ENCODE measurements at places on chromosomes 1 and 21.

DNA sequence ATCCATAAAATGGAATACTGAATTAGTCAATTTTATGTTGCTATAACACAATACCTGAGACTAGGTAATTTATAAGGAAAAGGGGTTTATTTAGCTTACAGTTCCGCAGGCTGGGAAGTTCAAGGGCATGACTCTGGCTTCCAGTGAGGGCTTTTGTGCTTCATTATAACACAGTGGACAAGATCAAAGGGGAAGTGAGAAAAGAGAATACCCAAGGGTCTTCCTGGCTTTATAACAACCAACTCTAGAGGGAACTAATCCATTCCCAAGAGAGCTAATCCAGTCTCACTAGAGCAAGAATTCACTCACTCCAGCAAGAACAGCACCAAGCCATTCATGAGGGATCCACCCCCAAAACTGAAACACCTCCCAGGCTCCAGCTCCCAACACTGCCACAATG is 3.1 kb downstream of the KIFAP3 start:
- no peak for DNase-seq

DNA sequence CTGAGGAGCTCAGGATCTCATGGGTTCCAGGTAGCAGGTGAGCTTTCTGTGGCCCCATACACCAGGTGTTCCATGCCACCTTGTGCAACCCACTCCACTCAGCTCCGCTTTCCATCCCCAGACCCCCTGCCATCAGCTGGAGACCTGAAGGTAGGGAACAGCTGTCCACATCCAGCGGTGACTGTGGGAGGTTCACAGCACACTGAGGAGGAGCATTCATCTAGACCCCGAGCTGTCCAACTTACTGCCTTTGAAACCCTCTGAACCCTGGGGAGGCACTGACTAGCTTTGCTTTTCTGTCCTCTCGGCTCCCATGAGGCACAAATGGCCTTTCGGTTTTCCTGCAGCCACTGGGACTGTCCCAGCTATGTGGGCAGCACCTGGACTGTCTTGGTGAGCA is 27.9 kb upstream of the ABCG1 start:
- no peak for DNase-seq

- DNase-seq: no peak
These were observed 56.7 kb upstream of the PUM1 start for GRCh38 chr1:31122101-31122735.

- DNase-seq: no peak
These were observed 432.9 kb downstream of the PLA2G4A start for GRCh38 chr1:187261637-187262036.

- no peak for DNase-seq
These were observed 2.6 kb downstream of the KRTAP10-6 start for GRCh38 chr21:44589586-44590305.

GRCh38 chr1:55334160-55334559 is 119.0 kb upstream of the USP24 start:
- no peak for DNase-seq

DNA sequence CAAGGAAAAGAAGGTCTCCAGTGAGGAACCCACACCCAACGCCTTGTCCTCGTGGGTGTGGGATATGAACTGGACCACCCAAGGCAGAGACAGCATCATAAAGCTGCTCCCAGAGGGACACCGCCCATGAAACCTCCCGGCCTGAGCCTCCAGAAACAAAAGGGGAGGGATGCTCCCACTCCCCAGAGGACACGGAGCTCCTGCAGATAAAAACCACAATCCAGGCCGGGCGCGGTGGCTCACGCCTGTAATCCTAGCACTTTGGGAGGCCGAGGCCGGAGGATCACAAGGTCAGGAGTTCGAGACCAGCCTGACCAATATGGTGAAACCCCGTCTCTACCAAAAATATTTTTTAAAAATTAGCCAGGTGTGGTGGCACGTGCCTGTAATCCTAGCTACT is 66.4 kb downstream of the CHD5 start:
- DNase-seq: no peak

- no peak for DNase-seq
These were observed 59.5 kb downstream of the KCNN3 start for GRCh38 chr1:154810571-154810970.

DNA sequence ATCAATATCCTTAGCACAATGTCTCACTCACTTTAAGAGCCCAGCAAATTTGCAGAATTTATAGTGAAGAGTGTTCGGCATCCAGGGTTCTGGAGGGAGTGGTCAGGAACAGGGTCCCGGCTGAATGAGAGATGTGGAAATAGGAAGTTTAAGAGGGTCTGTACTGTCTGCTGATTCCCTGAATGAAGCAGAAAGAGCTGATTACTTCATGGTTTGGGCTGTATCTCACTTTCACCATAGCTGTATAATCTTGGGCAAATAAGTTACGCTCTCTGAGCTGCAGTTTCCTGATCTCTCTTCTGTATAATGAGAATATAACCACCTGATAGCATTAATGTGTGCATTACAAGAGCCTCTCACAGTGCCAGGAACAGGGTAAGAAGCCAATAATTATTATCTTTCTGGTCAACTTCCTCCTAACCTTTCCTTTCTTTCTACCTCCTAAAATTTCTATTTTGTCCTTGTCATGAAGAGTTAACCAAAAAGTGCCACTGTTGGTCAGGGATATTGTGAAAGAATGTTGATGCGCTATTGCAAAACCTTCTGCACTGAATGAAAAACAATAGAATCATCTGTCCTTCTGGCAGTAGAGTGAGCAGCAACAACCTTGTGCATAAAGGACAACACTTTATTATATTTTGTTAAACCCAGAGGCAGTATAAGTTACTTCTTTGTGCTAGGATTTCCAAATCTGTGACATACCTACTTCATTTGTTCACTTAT is 14.7 kb upstream of the PTGFR start:
- DNase-seq: no peak

GRCh38 chr1:229478852-229479251 is 29.3 kb downstream of the NUP133 start:
- DNase-seq: no peak

DNA sequence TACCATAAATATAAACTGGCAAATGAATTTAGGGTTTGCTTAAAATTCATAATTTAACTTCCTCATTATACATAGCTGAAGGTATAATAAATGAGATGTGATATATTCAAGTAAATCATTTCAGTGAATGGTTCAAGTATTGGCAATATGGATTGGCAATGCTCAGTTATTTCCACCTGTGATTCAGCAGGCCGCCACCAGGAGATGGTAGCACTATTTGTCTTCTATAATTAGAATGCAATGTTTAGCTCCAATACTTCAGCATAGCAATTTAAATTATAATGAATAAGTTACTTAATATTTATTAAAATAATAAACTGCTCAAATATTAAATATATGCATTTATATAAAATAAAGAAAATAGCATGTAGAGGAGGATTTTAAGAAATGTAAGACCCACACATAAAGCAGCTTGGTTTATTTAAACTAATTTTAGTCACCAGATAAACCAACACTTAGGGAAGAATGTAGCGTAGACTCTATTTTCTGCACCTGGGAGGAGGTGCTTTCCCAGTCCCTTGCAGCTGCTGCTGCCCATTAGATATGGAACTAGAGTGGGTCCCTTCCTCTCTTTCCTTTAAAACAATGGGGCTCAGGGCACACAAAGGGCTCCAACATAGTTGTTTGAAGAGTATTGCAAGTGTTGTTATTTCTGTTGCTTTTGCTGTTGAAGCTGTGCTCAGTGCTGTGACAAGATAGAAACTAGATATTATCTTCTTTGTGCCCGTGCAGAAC is 62.1 kb downstream of the PLPPR4 start:
- no peak for DNase-seq

DNA sequence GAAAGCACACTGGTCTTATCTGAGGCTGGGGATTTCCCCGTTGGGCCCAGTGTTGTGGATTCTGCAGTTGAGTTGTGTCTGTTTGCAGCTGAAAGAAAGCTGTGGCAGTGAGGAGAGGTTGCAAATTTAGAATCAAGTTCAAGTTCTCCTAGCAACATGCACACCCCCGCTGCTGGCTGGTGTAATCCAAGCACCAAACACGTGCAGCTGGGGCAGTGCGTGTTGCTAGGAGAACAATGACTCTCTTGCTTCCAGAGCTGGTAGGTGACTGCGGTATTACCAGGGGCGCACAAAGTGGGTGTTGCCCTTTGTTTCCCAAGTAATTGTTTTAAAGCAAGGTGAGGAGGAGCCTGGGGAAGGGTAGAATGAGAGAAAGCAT is 91.5 kb downstream of the IER5 start:
- peak; percentile 37 for DNase-seq

DNA sequence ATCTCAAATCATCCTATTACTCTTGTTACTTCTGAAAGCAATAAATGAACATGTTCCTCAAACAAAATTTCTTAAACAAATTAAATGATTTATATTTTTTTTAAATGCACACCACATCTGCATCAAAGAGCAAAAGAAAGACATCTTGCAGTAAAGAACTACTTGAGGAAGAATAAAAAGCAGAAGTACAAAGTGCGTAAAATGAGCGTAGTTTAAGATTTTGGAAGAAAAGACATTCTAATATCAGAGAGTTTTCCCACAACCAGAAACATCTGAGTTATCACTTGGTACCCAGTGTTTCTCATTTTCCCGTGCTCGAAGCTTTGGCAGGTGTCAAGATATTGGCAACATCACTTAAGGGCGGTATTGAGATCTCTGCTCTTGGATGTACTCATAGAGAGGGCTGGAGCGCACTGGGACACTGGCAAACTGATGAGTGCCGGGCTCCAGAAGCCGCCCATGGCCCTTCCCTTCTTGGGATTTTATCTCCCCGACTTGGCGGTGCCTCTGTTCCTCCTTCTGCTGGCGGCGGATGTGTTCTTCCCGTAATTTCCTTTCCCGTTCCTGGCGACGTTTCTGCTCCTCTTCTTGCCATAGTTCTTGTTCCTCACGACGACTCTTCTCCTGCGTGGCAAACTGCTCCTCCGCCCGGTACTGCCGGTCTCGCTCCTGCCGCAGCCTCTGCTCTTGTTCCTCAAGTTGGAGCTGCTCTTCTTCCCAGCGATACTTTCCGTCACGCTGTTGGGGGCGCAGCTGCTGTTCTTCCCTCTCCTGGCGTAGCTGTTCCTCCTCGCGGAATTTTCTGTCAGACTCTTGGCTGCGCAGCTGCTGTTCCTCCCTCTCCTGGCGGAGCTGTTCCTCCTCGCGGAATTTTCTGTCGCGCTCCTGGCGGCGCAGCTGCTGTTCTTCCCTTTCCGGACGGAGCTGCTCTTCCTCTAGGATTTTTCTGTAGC is 7.9 kb downstream of the TCHH start:
- no peak for DNase-seq

GRCh38 chr21:16476056-16476825 is 746.5 kb downstream of the USP25 start:
- DNase-seq: no peak

Measured in AG09319 (cell line).